Frontal cortex (tissue), 4 donors: ENCODE measurements at places on chromosomes 3 and 15. TPM values are rescaled to one million over a fixed set of nuclear protein-coding genes. Genes with fewer than 3 reads are reported as not detected.

GRCh38 chr3:50635066-50635465 lies 18.1 kb downstream of the MAPKAPK3 start:
- no peak for DNase-seq

GRCh38 chr3:140427786-140428185 lies 250.1 kb upstream of the TRIM42 start:
- DNase-seq, result no peak

NEIL1 gene
- 21.6 TPM for total RNA-seq

DNA sequence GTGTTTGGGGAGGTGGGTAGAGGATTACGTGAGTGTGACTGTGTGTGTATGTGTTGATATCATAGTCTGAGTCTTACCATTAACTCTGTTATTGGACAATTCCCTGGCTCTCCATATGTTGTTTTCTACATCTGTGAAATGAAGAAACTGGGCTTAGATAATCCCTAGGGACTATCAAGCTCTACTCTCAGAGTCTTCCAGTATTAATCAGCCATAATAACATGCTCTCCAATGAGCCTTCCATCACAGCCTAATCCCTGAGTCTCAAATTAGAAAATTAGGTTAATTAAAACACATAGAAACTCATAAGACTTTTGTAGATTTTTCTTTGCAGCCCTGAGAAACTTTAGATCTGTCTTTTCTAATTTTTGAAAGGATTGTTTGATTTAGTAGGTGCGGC lies 404.2 kb upstream of the RARB start:
- no peak for DNase-seq

DNA sequence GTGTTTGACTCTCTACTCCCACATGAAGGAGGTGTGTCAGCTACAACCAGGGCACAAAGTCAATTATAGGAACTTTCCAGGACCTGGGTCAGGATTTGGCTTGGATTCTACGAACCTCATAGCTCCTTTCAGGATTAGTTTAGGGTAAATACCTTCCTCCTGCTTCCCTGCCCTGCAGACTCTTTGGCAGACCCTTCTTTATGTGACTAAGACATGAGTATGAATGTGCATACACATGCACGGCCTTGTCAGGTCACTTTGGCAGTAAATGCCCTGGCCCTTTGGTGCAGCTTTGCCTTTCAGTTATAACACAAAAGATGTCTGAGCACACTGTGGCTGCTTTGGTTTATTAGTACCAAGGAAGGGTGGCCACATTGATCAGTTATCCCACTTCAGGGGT lies 68.9 kb downstream of the GHSR start:
- DNase-seq, result no peak

DNA sequence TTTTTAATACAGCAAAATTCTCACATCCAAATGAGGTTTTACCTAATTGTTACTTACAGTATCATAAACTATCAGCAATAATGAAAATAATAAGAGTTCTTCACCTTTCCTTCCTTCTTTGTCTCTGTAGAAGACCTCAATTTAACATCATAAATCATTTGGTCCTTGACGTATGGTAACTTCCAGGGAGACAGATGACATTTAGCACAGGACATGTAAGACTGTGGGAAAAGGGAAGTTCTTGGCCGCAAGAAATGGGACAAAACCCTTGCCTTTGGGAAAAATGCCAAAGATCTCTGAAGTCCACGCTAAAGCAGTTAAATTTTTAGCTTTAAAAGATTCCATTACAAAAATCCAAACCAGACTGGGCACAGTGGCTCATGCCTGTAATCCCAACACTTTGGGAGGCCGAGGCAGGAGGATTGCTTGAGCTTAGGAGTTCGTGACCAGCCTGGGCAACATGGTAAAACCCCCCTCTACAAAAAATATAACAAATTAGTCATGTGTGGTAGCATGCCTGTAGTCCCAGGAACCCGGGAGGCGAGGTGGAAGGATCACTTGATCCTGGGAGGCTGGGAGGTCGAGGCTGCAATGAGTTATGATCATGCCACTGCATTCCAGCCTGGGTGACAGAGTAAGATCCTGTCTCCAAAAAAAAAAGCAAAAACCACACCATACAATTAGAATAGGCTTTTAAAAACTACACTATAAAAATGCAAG lies 8.8 kb downstream of the PTPN9 start:
- no peak for DNase-seq

- no peak for DNase-seq
These were observed 8.3 kb upstream of the SEMA7A start for GRCh38 chr15:74442063-74442462.

- no peak for DNase-seq
These were observed 836.1 kb downstream of the NAALADL2 start for GRCh38 chr3:175695251-175695650.

GRCh38 chr15:69156736-69157381 lies 3.6 kb upstream of the GLCE start:
- DNase-seq, result no peak

DNA sequence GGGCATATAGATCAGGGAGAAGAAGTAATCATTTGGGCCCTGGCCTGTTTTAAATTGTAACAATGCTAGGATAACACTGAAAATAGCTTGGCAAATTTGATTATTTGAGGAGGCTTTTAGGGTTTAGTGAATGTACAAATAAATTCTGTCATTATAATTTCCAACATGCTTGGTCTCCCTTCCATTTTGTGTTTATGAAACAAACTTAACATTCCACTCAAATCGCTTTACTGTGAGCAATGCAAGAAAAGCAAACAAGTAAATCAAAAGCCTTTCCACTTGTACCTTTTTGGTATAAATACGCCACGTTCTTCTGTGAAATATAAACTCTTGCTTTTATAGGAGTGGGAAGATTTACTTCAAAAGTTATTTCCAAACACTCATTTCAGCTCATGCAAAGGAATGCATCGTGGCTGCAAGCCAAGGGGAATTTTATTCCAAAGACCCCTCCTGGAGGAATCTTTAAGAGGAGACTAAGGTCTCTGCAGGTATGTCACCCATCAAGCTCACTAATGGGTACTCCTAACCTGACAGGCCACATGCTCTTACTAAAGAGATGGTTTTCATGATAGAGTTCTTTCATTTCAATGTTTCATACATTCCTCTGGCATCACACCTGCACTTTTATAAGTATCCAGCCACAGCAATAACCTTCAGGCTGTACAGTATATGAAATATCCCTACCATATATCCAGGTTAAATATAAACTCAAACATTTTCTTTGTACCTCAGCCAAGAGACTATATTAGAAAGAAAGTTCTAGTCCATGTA lies 115.2 kb downstream of the P3H2 start:
- no peak for DNase-seq

- DNase-seq, result no peak
These were observed 9.9 kb downstream of the FYCO1 start for GRCh38 chr3:45985532-45986302.
